NCI-H510A treated with DMSO at 0.1 percent for 48 hours (cell line): ENCODE measurements at places on chromosomes 6 and 20.

DNA sequence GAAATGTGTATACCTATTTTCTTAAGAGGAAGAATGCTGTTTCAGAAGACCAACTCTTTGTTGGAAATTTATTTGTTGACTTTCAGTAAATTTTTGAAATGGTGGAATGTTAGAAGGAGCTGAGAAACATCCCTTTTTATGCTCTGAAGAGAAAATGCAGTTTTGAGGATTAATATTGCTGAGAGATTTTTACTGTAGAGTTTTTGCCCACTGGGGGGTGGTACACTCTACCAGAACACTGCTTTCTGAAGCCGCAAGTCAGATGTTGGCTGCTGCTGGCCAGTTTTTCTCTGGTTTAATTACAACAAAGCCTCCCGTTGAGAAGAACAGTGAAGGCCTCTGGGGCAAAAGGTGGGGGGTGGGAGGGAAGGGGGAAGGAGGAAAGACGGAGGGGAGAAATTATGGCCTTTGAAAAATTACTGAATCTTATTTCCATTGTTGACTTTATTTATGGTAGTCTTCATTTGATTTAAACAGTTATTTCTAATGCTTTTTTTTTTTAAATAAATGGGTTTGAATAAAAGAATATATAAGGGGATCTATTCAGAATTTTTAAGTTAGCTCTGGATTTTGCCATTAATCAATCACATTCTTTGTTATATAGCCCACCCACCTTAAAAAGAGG lies 3.0 kb downstream of the FLRT3 start:
- peak; percentile 10 for DNase-seq

DNA sequence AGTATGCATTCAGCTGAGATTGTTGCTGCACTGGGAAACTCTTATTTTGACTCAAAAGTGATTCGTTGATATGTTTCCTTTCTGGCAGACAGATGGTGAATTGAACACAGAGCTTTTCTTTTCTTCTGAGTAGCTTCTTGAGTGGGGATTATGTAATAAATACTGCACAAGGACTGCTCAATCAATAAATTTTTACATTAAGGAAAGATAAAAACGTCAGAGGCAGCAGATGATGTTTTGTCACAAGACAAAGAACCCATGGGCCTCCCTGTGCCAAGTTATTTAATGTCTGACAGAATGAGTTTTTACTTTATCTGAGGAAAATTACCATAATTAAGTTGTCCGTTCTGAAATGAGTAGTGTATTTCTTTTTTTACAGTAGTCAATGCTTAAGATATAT lies 460.3 kb downstream of the UTRN start:
- no peak for DNase-seq

- DNase-seq: no peak
Observed at GRCh38 chr6:117237561-117237960, 27.8 kb upstream of the VGLL2 start.

DNA sequence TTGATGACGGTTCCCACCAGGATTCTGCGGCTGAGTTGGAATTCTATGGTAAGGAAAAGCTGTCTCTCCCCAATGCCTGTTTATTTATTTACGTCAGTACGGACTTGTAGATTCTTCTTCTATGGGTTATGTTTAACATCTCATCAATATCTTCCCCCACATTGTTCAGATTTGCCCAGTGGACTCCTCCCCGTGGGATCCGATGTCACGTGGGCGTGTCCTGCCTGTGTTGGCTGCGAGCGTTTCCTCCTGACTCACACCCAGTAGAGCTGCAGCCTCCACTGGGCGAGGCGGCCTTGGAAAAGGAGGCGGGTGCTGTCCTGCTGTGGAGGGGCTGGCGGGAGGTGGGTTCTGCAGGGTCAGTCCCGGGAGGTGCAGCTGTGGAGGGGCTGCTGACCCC lies 46.8 kb upstream of the SLCO4A1 start:
- DNase-seq: no peak

- DNase-seq: no peak
Observed at GRCh38 chr6:70413992-70414494, 735 bp downstream of the FAM135A start.

GRCh38 chr6:143399775-143400174 lies 50.7 kb downstream of the ADAT2 start:
- DNase-seq: no peak

GRCh38 chr6:116016846-116017545 lies 43.7 kb downstream of the FRK start:
- no peak for DNase-seq

DNA sequence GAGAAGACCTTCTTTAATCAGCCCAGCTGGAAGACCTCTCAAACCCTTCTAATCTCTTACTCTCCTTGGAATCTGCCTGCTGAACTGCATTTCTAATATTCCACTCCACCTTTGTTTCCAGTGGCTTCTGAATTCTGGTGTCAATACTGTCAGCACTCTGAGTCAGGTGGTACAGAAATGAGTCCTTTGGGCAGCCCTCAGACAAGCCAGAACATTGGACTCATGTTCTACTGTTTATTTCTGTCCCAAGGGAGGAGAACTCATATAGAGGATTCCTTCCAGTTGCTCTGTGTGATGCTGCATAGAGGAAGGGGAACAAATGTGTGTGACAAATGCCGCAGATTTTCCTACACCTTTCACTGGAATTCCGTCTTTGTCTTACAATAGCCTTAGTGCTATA lies 114.8 kb downstream of the PHF3 start:
- no peak for DNase-seq

DNA sequence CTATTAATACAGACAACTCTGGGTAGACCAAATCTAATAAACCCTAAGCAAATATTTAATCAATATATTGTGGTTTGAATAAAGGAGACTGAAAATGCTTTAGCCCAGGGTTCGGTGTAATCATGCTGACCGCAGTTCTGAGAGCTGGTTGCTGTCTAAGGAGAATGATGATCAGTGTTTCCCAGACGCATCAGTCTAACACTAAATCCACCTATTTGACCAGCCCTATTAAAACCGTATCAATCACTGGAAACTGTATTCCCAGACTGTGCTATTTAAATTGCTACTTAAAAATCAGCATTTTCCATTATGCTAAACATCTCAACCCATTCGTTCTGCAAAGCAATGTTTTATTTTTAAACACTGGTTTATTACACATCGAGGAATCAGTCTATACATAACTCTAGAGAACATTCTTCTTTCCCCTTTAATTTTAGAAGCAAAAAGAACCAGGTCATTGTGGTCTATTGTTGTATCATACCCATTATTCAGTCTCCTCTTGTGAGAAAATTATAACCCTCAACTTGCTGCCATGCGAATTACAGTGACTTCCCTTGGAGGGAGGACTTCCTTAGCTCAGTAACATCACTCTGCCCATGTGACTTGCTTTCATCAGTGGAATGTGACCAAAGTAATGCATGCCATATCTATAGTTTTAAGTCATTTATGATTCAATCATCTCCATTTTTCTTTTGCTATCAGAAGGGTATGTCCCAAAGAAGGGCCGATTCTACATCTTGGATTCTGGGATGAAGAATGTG lies 515.2 kb upstream of the JAG1 start:
- no peak for DNase-seq

- DNase-seq: no peak
Observed at GRCh38 chr20:47141350-47141921, 215.1 kb downstream of the ZMYND8 start.

GRCh38 chr20:2805689-2806350 lies 5.4 kb upstream of the CPXM1 start:
- no peak for DNase-seq

GRCh38 chr20:50226093-50226974 lies 35.7 kb downstream of the CEBPB start:
- no peak for DNase-seq

- DNase-seq: no peak
Observed at GRCh38 chr6:20367743-20368485, 33.8 kb upstream of the E2F3 start.

- no peak for DNase-seq
Observed at GRCh38 chr6:107401573-107401972, 57.8 kb downstream of the PDSS2 start.

- peak; percentile 63 for DNase-seq
Observed at GRCh38 chr6:35302604-35303241, 5.1 kb downstream of the DEF6 start.

DNA sequence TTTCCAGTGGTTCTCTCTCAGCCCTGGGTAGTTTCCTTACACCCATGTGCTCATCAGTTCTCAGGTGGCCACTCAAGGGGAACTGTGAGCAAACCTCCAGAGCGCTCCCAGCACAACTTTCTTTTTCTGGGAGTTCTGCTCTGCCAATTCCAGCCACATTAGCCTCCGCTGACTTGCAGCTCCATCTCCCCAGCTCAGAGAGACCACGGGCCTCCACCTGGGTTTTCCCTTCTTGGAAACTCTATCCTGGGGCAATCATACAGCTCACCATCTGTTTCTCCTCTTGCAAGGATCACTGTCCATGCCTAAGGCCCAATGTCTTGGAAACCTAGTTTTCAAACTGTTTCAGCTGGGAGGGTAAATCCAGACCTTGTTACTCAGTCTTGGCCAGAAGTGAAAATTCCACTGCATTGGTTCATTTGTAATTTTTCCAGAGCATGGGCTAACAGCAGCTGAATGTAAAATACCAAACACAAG lies 129.9 kb downstream of the EYA2 start:
- DNase-seq: no peak

DNA sequence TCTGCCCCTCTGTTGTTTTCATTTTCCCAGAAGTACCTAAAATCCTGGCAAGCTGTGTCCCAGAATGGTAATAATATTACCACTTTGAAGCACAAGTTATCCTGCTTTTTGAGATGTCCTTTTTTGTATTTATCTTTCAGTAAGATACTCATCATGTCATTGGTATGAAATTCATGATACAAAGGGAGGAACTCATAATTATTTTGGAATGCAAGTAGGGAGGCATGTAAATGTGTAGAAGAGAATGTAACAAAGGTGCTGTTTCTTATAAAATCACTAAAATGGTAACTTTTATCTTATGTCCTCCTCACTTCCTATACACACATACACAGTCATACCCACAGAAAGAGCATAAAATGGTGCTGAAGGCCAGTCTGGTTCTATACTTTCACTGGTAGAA lies 109.9 kb downstream of the CD2AP start:
- DNase-seq: no peak

GRCh38 chr6:107535626-107536025 lies 45.7 kb downstream of the SOBP start:
- DNase-seq: no peak
